Uterine smooth muscle cell (primary cell): ENCODE measurements at places on chromosomes 16 and 17. TPM values are rescaled to one million over a fixed set of nuclear protein-coding genes. Genes with fewer than 3 reads are reported as not detected.

PHAF1 gene
- total RNA-seq, result 11.7 and 15.1 TPM in 2 replicates

SCGB1C2 gene
- not detected in 2 replicates for total RNA-seq

MTSS2 gene
- total RNA-seq, result 15.6 and 22.7 TPM in 2 replicates

UBE2Z gene
- total RNA-seq, result 64.6 and 74.8 TPM in 2 replicates

YBX2 gene
- total RNA-seq, result under 0.01 TPM in 2 replicates

TNFRSF17 gene
- not detected in 2 replicates for total RNA-seq

CCDC154 gene
- 0.22 and 0.25 TPM in 2 replicates for total RNA-seq

DNAH9 gene
- 0.11 TPM in 1 of 2 replicates, not detected in the other for total RNA-seq

NACA2 gene
- not detected in 2 replicates for total RNA-seq

PRCD gene
- 2.4 and 5.2 TPM in 2 replicates for total RNA-seq

OSGIN1 gene
- 3.5 and 4.0 TPM in 2 replicates for total RNA-seq

PITPNM3 gene
- 0.37 and 0.55 TPM in 2 replicates for total RNA-seq

DNAI2 gene
- total RNA-seq, result not detected in 2 replicates

MVD gene
- 186 and 246 TPM in 2 replicates for total RNA-seq

BAIAP2 gene
- total RNA-seq, result 24.5 and 28.8 TPM in 2 replicates

KRT36 gene
- total RNA-seq, result 0.11 and 0.12 TPM in 2 replicates

KLHL10 gene
- 0.12 TPM in 1 of 2 replicates, not detected in the other for total RNA-seq

DNAAF8 gene
- 0.44 and 1.4 TPM in 2 replicates for total RNA-seq

TEKT1 gene
- not detected in 2 replicates for total RNA-seq

CHRNE gene
- 0.11 and 0.62 TPM in 2 replicates for total RNA-seq

ZACN gene
- 0.12 TPM in 1 of 2 replicates, not detected in the other for total RNA-seq

RUNDC3A gene
- not detected in 2 replicates for total RNA-seq

GFER gene
- total RNA-seq, result 18.5 and 23.0 TPM in 2 replicates

RNF222 gene
- total RNA-seq, result not detected in 2 replicates

SPAG7 gene
- 53.1 and 59.1 TPM in 2 replicates for total RNA-seq

TAF1C gene
- total RNA-seq, result 14.1 and 20.7 TPM in 2 replicates

SLC25A10 gene
- total RNA-seq, result 11.0 and 31.7 TPM in 2 replicates

OSBPL7 gene
- 7.0 and 9.5 TPM in 2 replicates for total RNA-seq

OR4D1 gene
- total RNA-seq, result not detected in 2 replicates

ZNF597 gene
- 1.7 and 2.0 TPM in 2 replicates for total RNA-seq

CHD9NB gene
- 0.66 and 2.1 TPM in 2 replicates for total RNA-seq

TSPAN10 gene
- 1.3 and 4.0 TPM in 2 replicates for total RNA-seq

PYDC1 gene
- not detected in 2 replicates for total RNA-seq

RNF157 gene
- 0.75 and 0.89 TPM in 2 replicates for total RNA-seq

TP53TG3 gene
- total RNA-seq, result not detected in 2 replicates

NRN1L gene
- not detected in 2 replicates for total RNA-seq

NAGS gene
- total RNA-seq, result 2.9 and 6.4 TPM in 2 replicates

C16orf92 gene
- total RNA-seq, result not detected in 2 replicates

TBC1D16 gene
- 23.8 and 47.5 TPM in 2 replicates for total RNA-seq

HAP1 gene
- under 0.01 TPM in 1 of 2 replicates, not detected in the other for total RNA-seq

XYLT2 gene
- total RNA-seq, result 65.7 and 75.5 TPM in 2 replicates

CEMP1 gene
- 0.12 TPM in 1 of 2 replicates, not detected in the other for total RNA-seq

RASD1 gene
- 2.0 TPM in 2 replicates for total RNA-seq

SPNS2 gene
- total RNA-seq, result 0.11 TPM in 1 of 2 replicates, not detected in the other

HSD17B1 gene
- total RNA-seq, result 2.3 and 3.7 TPM in 2 replicates

RAB11FIP4 gene
- 0.12 and 0.66 TPM in 2 replicates for total RNA-seq

MEOX1 gene
- under 0.01 TPM in 1 of 2 replicates, not detected in the other for total RNA-seq

NPIPA8 gene
- not detected in 2 replicates for total RNA-seq

NPIPB13 gene
- total RNA-seq, result 0.33 and 0.75 TPM in 2 replicates

RAB37 gene
- total RNA-seq, result 0.11 TPM in 1 of 2 replicates, not detected in the other

NPIPA3 gene
- total RNA-seq, result 0.12 and 1.00 TPM in 2 replicates

ZG16 gene
- not detected in 2 replicates for total RNA-seq

HP gene
- total RNA-seq, result 0.11 TPM in 1 of 2 replicates, not detected in the other

SMIM36 gene
- total RNA-seq, result not detected in 2 replicates

SLC47A1 gene
- 0.55 and 1.5 TPM in 2 replicates for total RNA-seq

FN3K gene
- total RNA-seq, result 5.0 and 16.1 TPM in 2 replicates

KPNB1 gene
- total RNA-seq, result 506 and 887 TPM in 2 replicates
